ENCODE measurements at places on chromosomes 2 and 18. TPM values are rescaled to one million over a fixed set of nuclear protein-coding genes. Genes with fewer than 3 reads are reported as not detected.

The CFAP65 gene
- total RNA-seq, result 4.8 TPM

The NPPC gene
- 16.6 TPM for total RNA-seq

The CYTIP gene
- 5.9 TPM for total RNA-seq

The CTLA4 gene
- total RNA-seq, result 0.30 TPM

The SCRN3 gene
- 51.0 TPM for total RNA-seq

The UBXN2A gene
- total RNA-seq, result 27.1 TPM

The SCYGR4 gene
- total RNA-seq, result not detected

The MROH2A gene
- total RNA-seq, result not detected

The SOWAHC gene
- total RNA-seq, result 19.5 TPM

The UGT1A7 gene
- total RNA-seq, result not detected

The RGPD3 gene
- 0.50 TPM for total RNA-seq

The DCDC2C gene
- total RNA-seq, result 0.99 TPM

The PRKD3 gene
- total RNA-seq, result 68.6 TPM

The ARHGAP25 gene
- 6.5 TPM for total RNA-seq

The ERLEC1 gene
- 84.1 TPM for total RNA-seq

Data from spinal cord (tissue), 10 donors.